ENCODE measurements at places on chromosomes 6 and 20.

DNA sequence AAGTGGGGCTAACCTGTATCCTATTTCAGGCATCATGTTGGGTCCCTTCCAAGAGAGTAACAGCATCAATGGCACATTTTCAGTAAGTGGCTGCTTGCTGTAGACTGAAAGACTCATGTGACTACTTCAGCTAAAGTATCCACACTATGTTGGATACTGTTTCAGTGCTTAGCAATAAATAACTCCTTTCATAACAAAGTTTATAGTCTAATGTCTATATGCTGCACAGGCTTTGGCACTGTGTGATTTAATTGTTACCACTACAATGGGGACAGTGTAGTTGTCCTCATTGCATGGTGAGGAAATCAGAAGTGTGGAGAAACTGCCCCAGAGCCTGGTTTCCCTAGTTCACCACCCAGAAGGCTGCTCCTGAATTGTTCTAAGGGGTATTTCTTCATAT, 318.0 kb upstream of the PTCHD4 start:
- no peak for DNase-seq

GRCh38 chr6:45681860-45682511, 304.3 kb upstream of the SUPT3H start:
- DNase-seq = no peak

DNA sequence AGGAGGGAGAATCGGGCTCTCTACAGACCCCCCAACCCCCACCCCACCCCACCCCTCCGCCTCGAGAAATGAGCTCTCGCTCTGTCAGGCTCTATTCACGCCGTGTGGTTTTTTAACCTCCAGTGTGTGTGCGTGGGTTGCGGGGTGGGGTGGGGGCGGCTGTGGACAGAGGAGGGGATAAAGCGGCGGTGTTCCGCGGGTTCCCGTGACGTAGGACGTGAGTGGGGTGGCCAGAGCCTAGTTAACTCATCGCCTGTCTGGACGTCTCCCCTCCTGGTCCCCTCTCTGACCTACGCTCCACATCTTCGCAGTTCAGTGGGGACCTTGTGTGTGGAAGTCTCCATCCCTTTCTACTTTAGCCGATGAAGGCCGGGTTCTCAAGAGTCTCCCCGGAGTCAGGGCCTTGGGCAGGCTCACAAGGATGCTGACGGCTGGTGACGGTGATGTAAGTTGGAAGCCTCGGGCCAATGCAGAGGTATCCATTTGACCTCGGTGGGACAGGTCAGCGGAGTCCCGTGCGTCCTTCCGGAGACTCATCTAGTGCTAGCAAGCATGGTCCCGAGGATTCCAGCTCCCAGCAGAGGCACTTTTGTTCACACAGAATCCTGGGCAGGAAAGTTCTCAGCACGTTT, 1507.1 kb upstream of the DEFB115 start:
- no peak for DNase-seq

DNA sequence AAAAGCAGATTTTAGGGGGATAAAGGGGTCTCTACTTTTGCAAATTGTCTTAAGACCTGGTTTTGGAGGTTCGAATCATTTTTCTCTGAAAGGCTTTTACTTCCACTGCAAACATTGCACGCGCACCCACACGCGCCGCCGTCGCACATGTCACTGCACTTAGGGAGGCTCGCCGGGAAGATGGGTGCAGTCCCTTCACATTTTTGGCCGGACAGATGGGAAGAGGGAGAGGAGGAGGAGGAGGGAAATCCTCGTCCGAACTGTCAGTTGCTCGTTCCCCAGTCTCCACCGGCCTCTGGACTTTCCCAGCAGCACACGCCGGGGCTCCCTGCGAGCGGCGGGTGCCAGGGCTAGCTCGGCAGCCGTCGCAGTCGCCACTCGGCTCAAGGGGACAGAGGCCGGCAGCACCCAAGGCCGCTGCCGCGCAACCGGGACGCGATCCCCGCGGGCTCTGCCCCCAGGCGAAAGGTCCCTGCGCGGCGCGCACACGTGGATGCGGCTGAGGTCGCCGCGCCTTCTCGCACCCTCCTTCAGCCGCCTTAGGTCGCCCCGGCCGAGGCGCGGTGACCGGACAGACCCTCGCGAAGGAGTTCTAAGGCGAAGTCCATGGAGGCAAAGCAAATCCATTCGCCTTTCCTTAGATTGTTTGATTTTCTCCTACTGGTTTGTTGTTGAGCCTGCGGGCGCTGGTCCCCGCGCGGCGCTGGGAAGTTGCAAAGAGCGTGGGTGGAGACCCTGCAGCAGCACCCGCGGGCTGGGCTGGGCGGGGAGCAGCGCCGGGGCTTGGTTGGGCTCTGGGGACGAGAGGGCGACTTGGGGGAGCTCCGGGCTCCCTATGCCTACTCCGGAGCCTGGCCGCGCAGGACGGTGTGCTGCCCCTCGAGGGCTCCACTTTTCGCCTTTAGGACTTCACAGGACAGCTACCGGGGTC, 1.2 kb downstream of the MYB start:
- no peak for DNase-seq

GRCh38 chr20:11114382-11114781, 440.6 kb upstream of the JAG1 start:
- no peak for DNase-seq

- DNase-seq = no peak
These were observed 254.0 kb downstream of the CD83 start for GRCh38 chr6:14371530-14371929.

- peak; percentile 93 for DNase-seq
These were observed 230.9 kb upstream of the CITED2 start for GRCh38 chr6:139605350-139605749.

GRCh38 chr6:143872201-143872600, 7.9 kb downstream of the ZC2HC1B start:
- no peak for DNase-seq

GRCh38 chr6:150324044-150324443, 44.8 kb upstream of the IYD start:
- no peak for DNase-seq

GRCh38 chr6:86118271-86118670, 475.6 kb upstream of the SYNCRIP start:
- no peak for DNase-seq

DNA sequence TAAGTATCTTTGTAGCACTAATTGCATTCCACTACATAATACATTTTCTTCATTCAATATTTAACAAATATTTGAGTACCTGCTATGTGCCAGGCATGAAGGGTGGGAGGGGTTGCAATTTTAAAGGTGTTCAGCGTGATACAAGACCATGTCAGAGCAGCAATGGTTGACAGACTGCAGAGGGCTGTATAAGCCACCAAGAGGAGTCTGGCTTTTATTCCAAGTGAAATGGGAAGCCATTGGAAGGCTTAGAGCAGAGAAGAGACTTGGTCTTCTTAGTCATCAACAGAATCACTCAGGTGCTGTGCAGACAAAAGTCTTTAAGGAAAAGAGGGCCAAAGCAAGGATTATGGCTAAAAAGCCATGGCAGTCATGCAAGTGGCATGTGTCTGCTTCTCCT, 360.8 kb upstream of the ARID1B start:
- no peak for DNase-seq

- DNase-seq = peak; percentile 34
These were observed 44.5 kb downstream of the NCOA7 start for GRCh38 chr6:125835221-125835744.

DNA sequence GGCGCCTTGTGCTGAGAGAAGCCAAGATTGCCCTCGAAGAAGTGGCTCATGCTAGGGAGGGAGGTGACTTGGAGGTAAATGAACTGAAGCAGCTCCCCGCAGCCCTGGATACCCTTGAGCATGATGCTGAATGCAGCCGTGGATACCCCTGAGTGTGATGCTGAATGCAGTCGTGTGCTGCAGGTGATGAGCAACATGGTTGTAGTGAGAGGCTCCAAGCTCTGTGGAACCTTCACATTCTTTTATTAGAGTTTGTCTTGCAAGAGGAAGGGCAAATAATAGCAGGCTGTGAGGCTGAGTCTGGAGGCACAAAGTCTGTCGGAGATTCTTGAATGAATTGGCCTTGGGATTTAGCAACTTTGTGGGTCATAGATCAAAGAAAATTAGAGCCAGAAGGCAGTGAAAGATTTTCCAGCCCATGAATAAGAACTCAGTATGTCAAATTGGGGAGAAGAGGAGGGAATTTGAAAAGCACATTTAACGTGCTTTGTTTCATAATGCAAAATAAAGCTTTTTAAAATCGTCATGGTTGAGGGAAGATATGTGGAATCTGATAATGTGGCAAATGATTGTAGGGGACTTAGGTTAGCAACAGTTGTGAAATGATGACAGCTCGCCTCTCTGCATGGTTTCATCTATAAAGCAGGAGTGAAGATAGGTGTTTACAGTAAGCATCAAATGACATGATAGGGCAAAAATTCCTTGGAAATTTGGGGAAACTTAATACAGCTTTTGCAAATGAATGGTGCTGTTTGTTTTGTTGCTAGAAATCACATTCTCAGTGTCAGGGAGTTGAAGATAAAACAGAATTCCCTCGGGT, 120.1 kb upstream of the TIAM2 start:
- DNase-seq = no peak

- no peak for DNase-seq
These were observed 7.9 kb upstream of the SLC22A16 start for GRCh38 chr6:110484321-110484720.

GRCh38 chr6:11685481-11686093, 93.0 kb downstream of the ADTRP start:
- DNase-seq = no peak

DNA sequence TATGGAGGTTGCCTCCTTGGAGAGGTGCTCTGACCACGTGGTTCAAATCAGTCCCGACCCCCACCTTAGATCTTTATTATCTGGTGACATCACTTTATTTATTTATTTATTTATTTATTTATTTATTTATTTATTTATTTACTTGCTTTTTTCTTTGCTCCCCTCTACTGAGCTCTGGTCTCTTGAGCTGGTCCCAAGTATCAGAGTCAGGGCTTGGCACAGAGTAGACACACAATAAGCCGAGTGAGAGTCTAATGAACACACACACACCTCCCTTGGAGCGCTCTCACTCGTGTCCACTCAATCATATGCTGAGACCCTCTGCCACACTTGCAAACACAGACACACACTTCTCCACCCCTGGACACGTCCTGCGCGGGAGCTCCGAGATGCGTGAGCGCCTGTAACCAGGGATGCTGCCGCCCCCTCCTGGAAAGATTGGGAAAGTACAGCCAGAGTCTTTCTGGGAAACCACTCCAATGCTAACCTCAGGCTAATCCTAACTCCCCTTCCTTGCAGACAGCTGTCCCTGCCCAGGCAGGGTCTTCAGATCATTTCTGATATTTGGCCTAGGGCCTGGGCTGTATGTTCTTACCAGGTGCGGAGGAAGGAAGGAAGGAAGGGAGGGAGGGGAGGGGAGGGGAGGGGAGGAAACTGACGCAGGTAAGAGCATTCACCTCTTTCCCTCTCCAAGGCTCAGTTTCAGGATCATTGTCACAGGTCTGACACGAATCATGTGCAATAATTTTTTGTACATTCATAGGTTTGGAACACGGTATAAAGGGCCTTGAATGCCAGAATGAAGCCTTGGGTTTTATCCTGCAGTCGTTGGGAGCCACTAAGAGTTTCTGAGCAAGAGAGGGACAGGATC, 70.9 kb downstream of the STK35 start:
- peak; percentile 22 for DNase-seq

GRCh38 chr6:127195833-127196232, 70.8 kb upstream of the RNF146 start:
- DNase-seq = no peak

- no peak for DNase-seq
These were observed 127.6 kb upstream of the RUNX2 start for GRCh38 chr6:45200510-45200909.

GRCh38 chr20:2276015-2276414, 19.8 kb upstream of the TGM3 start:
- no peak for DNase-seq

DNA sequence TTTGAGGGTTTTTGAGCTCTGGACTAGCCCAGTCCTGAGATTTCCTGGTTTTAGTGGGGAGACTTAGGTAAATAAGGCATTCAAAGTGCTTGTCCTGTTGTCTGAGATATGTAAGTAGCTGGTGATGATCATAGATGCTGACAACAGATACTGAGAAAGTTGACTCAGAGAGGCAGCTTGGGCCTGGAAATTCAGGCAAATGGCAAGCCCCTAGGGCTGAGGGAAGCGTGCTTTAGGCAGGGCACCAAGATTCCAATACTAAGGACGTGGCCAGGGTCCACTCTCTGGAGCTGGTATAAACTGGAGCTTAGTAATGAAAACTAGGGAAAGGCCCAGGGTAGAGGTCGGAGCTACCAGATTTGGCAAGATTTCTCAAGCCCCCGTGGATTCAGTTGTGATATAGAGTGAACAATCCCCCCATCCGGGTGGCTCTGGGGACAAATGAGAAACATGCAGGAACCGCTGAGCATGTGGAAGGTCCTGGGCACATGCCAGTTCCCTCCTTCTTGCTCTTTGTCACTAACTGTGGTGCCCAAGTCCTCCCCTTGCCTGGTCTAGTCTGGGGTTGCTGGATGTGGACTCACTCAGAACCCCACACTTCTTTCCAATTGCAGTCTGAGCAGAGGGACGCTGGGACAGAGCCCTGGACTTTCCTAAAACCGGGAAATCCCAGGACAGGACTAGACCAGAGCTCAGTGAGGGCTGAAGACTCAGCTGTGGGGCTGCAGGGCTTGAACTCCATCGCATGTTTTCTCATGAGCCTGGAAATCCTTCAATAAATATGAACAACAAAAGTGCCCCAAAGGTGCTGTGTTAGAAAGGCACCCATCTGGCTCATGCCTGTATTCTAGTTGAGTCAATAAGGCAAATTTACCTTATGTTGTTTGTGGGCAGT, 10.3 kb downstream of the SLC22A3 start:
- DNase-seq = no peak

- peak; percentile 96 for DNase-seq
These were observed 93.3 kb downstream of the SNX5 start for GRCh38 chr20:17875106-17875980.

GRCh38 chr6:137800762-137801161, 66.3 kb upstream of the TNFAIP3 start:
- DNase-seq = no peak

DNA sequence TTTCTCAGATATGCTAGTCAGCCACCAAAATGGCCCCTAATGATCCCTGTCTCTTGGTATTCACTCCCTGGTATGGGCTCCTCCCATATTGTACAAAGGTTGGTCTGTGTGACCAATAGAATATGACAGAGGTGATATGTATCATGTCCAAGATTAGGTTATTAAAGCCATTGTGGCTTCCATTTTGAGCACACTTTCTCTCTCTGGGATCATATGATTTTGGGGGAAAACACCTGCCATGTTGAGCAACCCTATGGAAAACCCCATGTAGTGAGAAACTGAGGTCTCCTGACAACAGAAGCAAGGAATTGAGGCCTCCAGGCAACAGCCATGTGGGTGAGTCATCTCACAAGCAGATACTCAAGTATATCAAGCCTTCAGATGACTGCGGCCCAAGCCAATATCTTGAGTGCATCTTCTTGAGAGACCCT, 7.1 kb upstream of the ZNF318 start:
- DNase-seq = no peak

DNA sequence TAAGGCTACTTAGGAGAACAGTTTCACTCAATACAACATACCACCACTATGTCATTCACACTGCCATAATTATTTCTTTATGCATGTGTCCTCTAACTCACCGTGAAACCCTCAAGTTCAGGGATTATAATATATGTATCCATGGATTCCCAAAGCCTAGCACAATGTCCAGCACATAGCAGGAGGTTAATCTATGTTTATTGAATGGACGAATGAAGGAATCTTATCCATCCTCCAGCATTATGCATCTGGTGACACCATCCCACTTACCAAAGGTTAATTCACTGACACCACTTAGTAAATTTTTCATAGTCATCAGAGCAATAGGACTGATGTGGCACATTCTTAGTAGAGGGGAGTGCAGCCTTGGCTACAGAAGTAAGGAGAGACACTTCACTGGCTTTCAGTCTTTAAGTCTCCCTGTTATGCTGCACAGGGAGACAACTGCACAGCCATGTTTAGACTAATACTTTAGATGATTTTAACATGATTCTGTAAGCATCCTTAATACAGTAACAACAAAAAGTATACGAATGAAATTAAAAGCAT, 49.7 kb downstream of the EPHA7 start:
- DNase-seq = no peak

Data from fibroblast of the conjunctiva (primary cell).